Right renal cortex interstitium (tissue), 3 donors: ENCODE measurements at places on chromosomes 2 and 18.

- DNase-seq = no peak
Measured at GRCh38 chr2:20317197-20317596, 33.4 kb downstream of the PUM2 start.

DNA sequence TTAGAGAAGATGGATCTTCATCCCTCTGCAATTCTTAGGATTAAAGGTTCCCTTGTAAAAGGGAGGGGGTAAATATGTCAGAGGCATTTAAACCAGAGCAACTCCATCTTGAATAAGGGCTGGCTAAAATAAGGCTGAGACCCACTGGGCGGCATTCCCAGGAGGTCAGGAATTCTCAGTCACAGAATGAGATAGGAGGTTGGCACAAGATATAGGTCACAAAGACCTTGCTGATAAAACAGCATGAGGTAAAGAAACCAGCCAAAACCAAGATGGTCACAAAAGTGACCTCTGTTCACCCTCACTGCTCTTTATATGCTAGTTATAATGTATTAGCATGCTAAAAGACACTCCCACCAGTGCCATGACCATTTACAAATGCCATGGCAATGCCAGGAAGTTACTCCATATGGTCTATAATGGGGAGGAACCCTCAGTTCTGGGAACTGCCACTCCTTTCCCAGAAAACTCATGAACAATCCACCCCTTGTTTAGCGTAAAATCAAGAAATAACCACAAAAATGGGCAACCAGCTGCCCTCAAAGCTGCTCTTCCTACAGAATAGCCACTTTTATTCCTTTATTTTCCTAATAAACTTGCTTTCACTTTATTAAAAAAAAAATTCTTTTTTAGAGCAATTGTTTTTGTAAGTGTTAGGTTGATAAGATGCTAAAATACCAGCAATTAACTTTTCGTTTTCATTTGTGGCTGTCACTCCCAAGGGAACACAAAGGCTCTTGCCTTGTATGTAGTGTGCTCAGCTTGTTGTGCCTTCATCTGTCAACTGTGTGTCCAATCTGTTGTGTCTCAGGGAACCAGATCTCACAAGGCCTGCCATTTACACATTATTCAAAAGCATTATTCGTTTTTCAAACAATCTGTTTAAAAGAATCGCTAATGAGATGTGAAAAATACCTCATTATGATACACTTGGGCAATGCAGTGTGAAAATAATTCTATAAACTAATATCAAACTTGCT is 205.2 kb upstream of the RGPD4 start:
- DNase-seq = no peak

DNA sequence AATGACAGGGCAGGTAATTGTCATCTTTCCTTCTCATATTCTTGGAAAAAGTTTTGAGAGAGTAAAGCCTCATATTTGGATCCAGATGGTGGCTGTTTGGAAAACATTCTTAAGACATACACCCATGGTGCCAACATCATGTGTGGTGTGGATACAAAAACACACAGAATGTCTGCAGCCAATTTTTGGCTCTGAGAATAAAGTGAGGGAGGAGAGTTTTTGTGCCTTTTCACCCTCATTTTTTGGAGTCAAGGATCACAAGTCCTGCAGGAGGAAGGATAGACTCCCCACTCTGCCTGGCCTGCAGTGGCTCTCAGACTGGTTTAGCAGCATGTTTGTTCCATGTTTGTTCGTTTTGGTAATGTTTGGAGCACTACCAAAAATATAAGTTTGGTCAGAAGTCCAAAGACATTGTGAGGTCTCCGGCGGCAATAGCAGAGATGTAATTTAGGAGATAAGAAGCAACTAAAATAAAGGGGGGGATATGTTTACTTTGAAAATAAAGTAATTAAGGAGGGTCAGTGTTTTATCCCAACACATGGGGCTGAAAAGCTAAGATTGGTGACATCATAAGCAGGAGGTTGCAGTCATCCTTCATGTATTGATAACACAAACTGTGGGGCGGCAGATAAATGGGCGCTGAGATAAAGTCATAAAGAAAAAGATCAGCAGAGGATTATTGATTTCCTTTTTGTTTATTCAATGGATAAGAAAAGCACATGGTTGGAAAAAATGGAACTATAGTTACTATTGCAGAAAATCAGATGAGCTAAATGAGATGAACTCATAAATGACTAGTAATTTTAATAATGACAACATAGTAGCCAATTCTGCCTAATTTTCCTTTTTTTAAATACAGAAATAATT is 655 bp downstream of the NOSTRIN start:
- no peak for DNase-seq

DNA sequence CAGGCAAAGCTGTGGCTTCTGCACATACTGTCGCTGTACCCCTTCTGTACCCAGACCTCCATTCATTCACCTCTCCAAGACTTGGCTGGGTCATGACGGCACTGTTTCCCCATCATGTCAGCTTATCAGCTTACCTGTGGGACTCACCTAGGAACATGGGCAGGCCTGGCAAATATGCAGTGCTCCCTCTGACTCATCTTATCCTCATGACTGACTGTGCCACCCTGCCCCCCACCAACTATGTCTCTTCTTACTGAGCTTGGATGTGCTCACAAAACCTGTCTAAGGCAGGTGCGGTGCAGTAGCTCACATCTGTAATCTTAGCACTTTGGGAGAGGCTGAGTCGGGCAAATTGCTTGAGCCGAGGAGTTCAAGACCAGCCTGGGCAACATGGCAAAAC is 152.4 kb downstream of the MGAT5 start:
- DNase-seq = no peak

DNA sequence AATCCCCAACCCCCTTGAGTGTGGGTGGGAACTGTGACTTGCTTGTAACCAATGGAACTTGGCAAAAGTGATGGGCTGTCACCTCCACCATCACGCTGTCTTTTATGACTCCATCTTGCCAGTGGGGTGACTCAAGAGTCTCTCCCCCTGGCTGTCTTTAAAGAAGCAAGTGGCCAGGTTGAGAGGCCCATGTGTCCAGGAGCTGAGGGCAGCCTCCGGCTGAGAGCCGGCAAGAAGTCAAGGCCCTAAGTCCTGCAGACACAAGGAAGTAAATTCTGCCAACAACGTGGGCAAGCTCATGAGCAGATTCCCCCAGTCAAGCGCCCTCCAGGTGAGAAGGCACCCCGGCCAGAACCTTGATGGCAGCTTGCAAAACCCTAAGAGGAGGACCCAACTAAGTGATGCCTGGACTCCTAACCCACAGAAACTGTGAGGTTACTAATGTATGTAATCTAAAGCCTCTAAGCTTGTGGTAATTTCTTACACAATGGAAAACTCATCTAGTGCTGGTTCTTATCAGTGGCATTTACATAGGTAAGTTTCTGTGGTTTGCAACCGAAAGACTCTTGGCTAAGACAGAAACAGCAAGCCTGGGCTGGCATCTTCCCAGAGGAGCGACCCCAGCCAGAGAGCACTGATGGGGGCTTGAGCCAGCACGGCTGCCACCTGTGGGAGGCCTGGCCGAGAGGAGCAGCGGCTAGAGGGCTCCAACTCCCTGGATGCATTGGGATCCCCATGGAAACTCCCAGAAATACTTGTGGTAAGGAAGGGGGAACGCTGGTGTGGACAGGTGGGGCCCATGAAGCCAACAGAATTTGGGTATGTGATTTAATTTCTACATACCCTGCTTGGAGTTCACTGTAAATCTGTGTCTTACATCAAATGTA is 49.3 kb downstream of the CIB4 start:
- DNase-seq = no peak
